ENCODE measurements at places on chromosomes 16 and 17. TPM values are rescaled to one million over a fixed set of nuclear protein-coding genes. Genes with fewer than 3 reads are reported as not detected.

Gene TBC1D3I
- polyA plus RNA-seq: 0.23 TPM

Gene NXPH3
- polyA plus RNA-seq: 2.3 TPM

Gene HBM
- not detected for polyA plus RNA-seq

Gene ERCC4
- 1.3 TPM for polyA plus RNA-seq

Gene ZNF469
- 0.23 TPM for polyA plus RNA-seq

Gene KCNJ2
- 31.7 TPM for polyA plus RNA-seq

Gene TRIM72
- 0.51 TPM for polyA plus RNA-seq

Gene NUTF2
- polyA plus RNA-seq: 186 TPM

Gene KCNG4
- polyA plus RNA-seq: not detected

Gene EVPLL
- polyA plus RNA-seq: 0.03 TPM

Gene NLRC5
- 26.0 TPM for polyA plus RNA-seq

Gene IL17C
- not detected for polyA plus RNA-seq

Gene CDRT15L2
- not detected for polyA plus RNA-seq

Gene WNT9B
- polyA plus RNA-seq: 0.51 TPM

Gene RRAD
- 176 TPM for polyA plus RNA-seq

Gene GABARAP
- 540 TPM for polyA plus RNA-seq

Gene MIF4GD
- 7.5 TPM for polyA plus RNA-seq

Gene CD300LG
- 30.0 TPM for polyA plus RNA-seq

Gene DCUN1D3
- polyA plus RNA-seq: 3.4 TPM

Gene KCNJ12
- 2.8 TPM for polyA plus RNA-seq

Gene CCL3
- not detected for polyA plus RNA-seq

Gene TEX19
- polyA plus RNA-seq: not detected

Gene OR3A3
- polyA plus RNA-seq: not detected

Gene SEZ6
- polyA plus RNA-seq: not detected

Gene TUBB3
- polyA plus RNA-seq: 10.6 TPM

Gene NUDT21
- polyA plus RNA-seq: 26.4 TPM

Gene C16orf74
- 0.87 TPM for polyA plus RNA-seq

Gene LRRC75A
- polyA plus RNA-seq: 0.77 TPM

Gene ARHGAP44
- polyA plus RNA-seq: 4.2 TPM

Gene CPNE7
- polyA plus RNA-seq: not detected

Gene PRSS21
- not detected for polyA plus RNA-seq

Gene FOXN1
- polyA plus RNA-seq: not detected

Gene LLGL1
- 5.9 TPM for polyA plus RNA-seq
